Activated CD8-positive, alpha-beta memory T cell treated with anti-CD3 and anti-CD28 coated beads for 1 hour (primary cell): ENCODE measurements at places on chromosomes 12 and 14.

DNA sequence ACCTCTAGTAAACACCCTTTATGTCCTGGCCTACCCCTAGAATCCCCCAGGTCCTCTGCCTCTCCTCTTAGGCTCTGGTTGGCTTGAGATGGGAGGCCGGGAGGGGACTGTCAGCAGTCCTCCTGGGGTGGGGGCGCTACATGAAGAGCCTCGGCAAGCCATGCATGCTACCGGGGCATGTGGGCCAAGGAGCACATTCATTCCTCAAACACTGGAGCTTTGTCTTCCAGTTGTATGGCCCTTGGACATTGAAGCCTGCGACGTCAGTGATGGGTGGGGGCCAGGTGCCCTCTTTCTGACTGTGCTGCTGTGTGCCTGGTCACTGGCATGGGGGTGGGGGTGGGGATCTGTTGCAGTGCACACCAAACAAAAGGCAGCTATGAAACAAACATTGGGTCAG lies 15.8 kb upstream of the CELA1 start:
- no peak for DNase-seq

GRCh38 chr12:55874443-55874842 lies 31.7 kb upstream of the MMP19 start:
- no peak for DNase-seq

DNA sequence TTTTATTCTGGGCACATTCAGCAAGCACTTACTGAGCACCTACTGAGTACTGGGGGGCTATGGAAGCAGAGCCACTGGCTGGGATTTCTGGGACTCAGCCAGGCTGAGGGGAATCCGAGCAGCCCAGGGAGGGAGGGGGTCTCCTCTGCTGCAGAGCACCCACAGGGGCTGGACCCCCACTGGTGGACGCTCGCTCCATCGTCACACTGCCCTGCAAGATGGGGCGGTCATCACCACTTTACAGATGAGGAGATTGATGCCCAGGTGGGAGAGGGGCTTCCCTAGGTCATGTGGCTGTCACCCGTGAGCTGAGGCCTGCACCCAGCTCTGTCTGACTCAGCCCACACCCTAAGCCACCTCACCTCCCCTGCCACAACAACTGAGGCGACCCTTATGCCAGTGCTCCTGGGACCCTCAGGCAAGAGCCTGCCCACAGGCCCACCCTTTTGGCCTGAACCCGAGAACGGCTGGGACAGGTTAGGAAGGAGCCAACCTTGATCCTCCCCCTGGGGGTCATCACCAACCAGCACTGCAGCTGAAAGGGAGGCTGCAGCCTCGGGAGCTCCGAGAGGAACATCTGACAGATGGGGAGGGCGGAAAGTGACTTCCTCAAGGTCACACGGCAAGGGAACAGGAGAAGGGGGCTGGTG lies 74.4 kb downstream of the SERPINA3 start:
- DNase-seq: no peak

- no peak for DNase-seq
Measured at GRCh38 chr12:52578469-52578868, 4.8 kb upstream of the KRT74 start.

- no peak for DNase-seq
Measured at GRCh38 chr12:125001636-125002035, 8.2 kb downstream of the BRI3BP start.

DNA sequence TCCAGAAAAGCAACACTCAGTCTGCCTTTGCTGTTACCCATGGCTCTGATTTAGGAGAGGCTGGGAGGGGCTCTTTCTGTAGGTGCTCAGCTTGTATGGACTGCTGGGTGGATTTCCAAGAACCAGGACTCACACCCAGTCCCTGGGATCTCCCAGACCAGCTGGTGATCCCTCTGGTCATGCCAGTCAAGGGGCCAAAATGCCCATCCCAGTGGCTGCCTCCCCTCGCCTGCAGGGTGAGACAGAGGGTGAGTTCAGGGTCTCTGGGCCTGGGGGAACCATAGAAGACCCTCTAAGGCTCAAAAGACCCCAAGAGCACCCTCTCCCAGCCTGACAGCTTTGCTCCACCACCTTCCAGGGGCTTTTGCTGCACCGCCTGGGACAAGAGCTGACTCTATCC lies 78.6 kb upstream of the MYL2 start:
- no peak for DNase-seq

DNA sequence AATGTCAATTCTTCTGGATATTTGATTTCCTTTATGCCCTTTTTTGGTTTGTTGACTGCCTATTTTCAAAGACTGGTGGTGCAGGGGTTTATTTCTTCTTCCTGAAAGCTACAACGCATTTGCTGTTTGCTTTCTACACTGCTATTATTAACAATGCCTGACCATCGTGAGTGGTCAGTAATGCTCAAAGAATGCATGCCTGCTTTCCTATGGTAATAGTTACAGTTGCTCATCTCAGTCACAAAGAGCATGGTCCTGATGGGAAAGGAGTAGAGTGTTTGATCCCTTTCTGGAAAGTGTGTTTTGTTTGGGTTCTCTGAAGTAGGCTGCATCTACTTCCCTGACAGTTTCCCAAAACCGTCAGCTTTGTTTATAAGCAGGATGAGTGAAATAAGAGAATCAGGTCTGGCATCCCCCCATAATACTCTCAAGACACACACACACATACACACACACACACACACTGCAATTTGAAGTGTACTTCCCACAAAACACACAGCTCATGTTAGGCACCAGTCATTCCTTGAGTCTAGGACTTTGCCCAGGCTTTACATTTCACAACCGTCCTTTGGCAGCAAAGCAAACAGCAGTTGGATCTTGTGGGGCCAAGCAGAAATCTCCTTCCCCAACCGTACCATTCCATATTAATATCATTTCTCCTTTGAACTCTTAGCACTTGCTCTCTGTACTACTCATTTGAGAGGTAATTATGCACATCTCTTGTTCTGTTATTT lies 56.6 kb downstream of the SUDS3 start:
- DNase-seq: no peak

GRCh38 chr12:95473231-95473883 lies 595 bp upstream of the METAP2 start:
- no peak for DNase-seq

GRCh38 chr14:103404032-103404918 lies 19.1 kb downstream of the MARK3 start:
- no peak for DNase-seq

GRCh38 chr12:125305231-125305630 lies 240.0 kb downstream of the AACS start:
- no peak for DNase-seq

DNA sequence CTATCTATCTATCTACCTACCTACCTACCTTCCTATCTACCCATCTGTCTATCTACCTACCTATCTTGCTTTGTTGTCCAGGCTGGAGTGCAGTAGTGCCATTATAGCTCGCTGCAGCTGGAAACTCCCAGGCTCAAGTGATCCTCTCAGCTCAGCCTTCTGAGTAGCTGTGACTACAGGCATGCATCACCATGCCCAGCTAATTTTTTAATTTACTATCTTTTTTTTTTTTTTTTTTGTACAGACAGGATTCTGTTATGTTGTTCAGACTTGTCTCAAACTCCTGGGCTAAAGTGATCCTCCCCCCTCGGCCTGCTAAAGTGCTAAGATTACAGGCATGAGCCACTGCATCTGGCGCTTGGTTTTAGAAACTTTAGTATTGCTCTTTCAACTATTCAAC lies 762.4 kb downstream of the SLC6A15 start:
- DNase-seq: no peak

DNA sequence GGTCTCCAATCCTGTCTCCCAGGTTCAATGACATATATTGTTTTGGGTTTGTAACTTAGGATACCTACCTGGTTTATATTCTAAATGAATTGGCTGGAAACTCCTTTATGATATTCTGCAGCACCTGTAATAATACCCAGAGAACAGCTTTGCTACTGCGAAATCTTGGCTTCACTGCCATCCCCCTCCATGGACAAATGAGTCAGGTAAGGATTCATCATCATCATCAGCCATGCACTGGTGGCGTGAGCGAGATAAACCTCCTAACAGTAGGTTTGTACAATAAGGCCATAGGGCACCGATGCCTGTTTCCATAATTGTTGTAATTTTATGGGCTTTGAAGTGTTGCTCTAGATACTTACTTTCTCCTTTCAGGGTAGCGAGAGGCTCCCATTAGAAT lies 10.7 kb downstream of the DDX47 start:
- DNase-seq: no peak

DNA sequence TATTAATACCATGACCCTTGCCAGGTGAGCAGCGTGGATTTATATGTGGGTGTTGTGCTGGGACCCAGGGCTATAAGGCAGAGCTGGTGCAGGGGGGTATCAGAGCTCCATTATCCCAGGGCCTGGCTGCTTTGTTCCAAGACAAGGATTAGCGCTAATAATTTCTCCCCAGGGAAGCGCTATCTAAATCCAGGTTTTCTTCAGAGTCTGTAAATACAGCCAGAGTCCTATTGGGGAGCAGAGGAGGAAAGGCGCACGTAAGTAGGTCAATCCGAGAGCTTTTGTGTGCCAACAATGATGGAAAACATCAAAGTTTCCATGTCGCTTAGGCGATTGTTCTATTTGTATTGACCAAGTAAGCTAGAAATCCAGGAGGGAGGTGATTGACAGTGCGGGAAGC lies 1009.7 kb downstream of the VRK1 start:
- no peak for DNase-seq

- no peak for DNase-seq
Measured at GRCh38 chr14:32571551-32571950, 242.5 kb downstream of the AKAP6 start.

DNA sequence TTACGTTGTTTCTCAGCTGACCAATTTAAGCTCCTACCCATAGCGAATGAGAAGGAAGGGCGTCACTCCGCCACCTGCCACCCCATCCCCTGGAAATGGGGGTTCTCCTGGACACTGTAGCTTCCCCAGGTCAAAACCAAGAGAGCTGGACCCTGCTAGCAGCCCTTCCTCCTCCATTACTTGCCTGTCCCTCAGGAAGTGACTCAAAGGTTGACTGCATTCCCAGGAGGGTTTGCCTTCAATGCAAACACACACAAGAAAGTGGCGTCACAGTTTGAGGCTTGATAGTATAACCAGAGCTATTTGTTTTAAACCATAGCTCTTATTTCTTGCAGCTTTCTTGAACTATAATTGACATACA lies 79.1 kb downstream of the KCNK13 start:
- no peak for DNase-seq

GRCh38 chr14:83071888-83072501 lies 1538.3 kb upstream of the SEL1L start:
- DNase-seq: no peak

GRCh38 chr14:69036757-69037506 lies 57.8 kb upstream of the ACTN1 start:
- no peak for DNase-seq

DNA sequence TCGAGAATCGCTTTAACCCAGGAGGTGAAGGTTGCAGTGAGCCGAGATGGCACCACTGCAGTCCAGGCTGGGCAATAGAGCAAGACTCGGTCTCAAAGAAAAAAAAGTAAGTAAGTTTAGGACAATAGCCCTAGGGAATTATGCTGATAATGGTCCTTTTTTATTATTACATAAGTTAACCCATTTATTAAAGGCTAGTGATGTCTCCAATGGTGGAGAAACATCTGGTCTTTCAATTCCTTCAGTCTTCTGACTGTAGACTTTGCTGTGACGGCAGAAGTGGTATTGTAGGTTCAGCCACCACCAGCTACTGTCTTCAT lies 27.4 kb downstream of the DDX47 start:
- DNase-seq: no peak

DNA sequence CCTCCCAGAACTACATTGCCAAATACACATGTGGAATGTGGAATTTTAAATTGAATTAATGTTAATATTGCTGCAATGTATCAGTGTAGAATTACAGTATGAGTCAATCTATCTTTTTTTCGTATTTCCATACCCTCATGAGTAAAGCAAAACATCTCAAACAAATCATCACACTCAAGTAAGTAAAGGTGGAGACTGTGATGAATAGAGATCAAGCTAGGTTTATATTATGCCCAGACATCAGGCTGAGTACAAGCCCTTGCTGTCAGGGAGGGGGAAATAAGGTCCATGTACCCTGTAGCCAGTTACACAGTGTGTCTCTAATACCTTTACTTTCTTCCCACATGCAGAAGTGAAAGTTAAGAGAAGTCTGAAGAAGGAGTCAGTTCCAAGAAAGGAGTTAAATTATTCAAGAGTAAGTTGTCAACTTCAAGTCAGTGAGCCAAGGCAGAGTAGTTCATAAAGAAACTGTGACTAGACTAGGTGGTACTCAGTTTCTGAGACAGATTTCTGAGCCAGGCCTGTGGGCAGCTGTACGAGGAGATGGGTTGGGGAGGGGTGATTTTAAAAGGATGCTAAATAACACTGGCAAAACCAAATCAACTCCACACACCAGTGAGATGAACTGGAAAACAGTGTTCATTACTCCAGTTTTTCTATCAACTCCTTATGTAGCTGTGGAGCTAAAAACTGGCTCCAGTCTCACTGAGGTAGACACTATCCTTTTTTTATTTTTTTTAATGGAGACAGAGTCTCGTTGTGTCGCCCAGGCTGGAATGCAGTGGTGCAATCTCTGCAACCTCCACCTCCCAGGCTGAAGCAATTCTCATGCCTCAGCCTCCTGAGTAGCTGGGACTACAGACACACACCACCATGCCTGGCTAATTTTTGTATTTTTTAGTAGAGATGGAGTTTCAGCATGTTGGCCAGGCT lies 23.8 kb upstream of the STK38L start:
- no peak for DNase-seq

DNA sequence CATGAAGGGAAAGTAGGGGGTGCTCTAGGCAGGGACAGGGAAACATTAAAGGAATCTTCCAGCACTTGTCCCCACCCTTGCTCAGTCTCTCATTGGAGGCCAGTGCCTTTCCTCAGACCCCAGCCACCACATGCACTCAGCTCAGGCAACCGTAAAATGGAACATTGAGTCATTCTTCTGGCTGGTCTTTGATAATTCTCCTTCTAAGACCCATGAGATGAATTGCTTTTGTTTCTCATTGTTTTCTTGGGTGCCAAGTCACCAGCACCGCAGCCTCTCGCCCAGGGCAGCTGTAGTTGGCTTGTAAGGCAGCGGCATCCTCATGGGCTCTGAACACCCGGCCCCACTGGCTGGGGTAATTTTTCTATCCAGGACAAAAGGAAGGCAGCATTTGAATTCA lies 108.2 kb downstream of the PHETA1 start:
- DNase-seq: no peak

- no peak for DNase-seq
Measured at GRCh38 chr14:95125221-95125620, 32.1 kb downstream of the DICER1 start.

GRCh38 chr14:92585981-92586937 lies 72.7 kb downstream of the RIN3 start:
- no peak for DNase-seq

DNA sequence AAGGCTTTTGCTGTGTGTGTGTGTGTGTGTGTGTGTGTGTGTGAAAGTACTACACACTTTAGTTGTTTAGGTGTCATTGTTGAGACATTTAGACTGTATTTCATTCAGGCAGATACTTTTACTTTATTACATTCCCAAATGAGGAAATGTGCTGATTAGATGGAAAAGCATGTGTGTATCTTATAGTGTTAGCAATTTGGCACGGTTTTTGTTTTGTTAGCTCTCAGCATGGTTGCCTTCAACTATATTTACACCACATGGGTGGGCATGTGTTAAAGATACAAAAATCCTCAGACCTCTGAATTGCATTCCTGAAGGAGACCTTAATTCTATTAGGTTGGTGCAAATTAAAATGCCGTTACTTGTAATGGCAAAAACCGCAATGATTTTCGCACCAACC lies 879.5 kb downstream of the DIO2 start:
- no peak for DNase-seq
